ENCODE measurements at places on chromosomes 4 and X.

DNA sequence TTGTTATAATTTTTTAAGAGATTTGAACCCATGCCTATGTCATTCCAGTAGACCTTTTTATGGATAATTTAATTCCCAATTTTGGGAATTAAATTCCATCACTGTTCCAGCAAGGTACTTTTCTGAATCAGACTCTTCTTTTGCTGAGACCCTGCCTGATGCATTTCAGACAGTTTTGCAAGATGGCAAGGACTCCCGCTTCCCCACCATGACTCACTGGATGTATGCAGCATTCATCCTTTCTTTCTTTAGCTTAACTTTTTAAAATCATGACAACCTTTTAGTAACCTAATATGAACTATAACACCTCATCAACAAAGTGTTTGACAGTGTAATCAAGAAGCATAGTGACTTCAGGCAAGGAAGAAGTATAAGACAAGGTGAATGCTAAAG lies 178.1 kb upstream of the LEF1 start:
- no peak for DNase-seq

GRCh38 chr4:119755599-119755998 lies 127.0 kb upstream of the PDE5A start:
- DNase-seq = no peak

DNA sequence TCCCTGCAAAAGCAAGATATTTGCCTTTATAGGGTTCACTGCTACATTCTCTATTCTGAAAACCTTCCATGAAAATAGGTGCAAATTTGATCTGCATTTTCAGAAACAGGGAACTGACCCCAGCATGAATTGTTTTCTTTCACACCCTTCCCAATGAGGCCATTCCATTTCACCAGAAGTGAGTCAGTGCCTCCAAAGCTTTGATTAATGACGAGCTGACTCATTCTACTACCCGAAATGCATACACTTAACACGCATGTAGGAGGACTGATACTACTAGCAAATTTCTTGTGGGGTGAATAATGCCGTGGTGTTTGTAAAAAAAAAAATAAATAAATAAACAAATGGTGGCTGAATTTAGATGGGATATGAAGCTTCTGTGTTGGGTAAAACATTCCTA lies 146.9 kb upstream of the FGF13 start:
- no peak for DNase-seq

DNA sequence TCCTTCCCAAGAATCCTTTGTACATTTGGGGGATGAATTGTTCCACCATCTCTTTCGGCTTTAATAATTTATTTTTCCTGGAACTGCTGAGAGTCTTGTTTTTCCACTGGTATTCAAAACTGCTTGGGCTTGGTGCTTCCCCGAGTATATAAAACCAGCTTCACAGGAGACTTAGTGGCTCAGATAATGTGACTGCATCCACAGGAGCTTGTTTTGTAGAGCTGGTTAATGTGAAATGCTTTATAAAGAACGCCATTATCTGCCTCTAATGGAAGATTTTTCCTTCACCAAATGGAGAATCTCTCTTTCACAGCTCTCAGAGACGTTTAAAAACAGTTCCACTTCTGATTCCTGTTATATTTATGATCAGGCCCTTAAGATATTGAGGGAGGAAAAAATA lies 935.5 kb downstream of the RAB28 start:
- DNase-seq = no peak

Measured in liver (tissue), 10 donors.